NCI-H2107 (cell line): ENCODE measurements at places on chromosomes 4 and X.

- DNase-seq, result no peak
Observed at GRCh38 chrX:96985046-96985445, 101.3 kb downstream of the RPA4 start.

- DNase-seq, result no peak
Observed at GRCh38 chr4:22460266-22460665, 55.6 kb downstream of the ADGRA3 start.

GRCh38 chr4:13601848-13602247 lies 25.7 kb downstream of the BOD1L1 start:
- no peak for DNase-seq

- no peak for DNase-seq
Observed at GRCh38 chr4:107757864-107758476, 37.9 kb upstream of the PAPSS1 start.

GRCh38 chr4:140187316-140187695 lies 33.3 kb upstream of the MAML3 start:
- DNase-seq, result no peak

DNA sequence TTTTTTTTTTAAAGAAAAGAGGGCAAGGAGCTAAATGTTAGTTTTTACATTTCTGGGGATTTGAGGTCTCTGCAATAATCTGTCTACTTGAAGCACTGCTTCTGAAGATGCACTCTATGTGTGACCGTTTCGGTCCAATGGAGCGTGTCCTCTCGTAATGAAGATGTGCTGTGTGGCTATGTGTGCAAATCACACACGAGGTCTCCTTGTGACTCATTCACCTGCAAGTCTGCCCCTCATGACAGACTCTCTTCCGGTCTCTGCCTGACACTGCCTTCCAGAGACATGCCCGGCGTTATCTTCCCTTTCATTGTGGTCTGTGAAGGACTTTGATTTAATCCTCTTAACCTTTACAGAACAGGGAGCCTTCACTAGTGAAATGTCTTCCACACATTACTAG lies 84.3 kb downstream of the TRAM1L1 start:
- no peak for DNase-seq

DNA sequence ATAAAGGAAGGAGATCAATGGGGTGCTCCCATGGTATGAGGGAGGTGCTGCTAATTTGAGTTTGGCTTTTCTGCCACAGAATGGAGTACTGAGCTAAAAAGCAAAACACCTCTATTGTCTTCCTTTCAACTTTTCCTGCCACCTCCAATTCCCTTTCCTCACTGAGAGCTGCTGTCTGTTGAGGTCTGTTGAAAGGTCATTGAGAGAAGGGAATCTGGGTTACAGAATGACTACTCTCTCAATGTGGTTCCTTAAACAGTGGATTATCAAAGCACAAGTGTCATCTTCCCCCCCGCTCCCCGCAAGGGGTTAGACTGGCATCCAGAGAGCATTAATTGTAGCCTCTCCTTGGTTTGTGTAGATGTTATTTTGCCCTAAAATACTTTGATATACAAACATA lies 10.7 kb downstream of the USP9X start:
- no peak for DNase-seq

DNA sequence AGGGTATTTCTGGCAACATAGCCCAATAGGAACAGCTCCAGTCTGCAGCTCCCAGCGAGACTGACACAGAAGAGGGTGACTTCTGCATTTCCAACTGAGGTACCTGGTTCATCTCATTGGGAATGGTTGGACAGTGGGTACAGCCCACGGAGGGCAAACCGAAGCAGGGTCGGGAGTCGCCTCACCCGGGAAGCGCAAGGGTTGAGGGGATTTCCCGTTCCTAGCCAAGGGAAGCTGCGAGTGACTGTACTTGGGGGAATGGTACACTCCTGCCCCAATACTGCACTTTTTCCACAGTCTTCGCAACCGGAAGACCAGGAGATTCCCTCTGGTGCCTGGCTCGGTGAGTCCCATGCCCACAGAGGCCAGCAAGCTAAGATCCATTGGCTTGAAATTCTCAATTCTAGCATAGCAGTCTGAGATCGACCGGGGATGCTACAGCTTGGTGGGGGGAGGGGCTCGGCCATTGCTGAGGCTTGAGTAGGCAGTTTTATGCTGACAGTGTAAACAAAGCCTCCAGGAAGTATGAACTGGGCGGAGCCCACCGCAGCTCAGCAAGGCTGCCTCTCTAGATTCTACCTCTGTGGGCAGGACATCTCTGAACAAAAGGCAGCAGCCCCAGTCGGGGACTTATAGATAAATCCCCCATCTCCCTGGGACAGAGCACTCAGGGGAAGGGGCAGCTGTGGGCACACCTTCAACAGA lies 14.0 kb upstream of the ADAD1 start:
- no peak for DNase-seq

DNA sequence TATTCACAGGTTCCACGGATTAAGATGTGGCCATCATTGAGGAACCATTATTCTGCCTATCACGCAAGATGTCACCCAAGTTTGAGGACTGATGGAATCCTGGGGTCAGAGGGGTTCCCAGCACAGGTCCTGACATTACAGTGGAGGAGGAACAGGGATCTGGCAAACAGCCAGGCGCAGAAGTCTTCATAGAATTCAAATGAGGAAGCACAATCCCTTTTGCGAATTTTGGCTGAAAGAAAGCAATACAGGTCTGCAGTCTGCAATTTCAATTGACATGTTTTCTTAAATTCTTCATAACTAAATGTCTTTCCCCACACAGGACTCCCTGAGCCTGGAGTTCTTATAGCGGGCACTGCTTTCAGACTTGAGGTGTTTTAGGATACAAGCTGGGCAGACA lies 14.5 kb downstream of the DOCK11 start:
- DNase-seq, result no peak

- DNase-seq, result no peak
Observed at GRCh38 chrX:18582910-18583493, 88.9 kb downstream of the RS1 start.

DNA sequence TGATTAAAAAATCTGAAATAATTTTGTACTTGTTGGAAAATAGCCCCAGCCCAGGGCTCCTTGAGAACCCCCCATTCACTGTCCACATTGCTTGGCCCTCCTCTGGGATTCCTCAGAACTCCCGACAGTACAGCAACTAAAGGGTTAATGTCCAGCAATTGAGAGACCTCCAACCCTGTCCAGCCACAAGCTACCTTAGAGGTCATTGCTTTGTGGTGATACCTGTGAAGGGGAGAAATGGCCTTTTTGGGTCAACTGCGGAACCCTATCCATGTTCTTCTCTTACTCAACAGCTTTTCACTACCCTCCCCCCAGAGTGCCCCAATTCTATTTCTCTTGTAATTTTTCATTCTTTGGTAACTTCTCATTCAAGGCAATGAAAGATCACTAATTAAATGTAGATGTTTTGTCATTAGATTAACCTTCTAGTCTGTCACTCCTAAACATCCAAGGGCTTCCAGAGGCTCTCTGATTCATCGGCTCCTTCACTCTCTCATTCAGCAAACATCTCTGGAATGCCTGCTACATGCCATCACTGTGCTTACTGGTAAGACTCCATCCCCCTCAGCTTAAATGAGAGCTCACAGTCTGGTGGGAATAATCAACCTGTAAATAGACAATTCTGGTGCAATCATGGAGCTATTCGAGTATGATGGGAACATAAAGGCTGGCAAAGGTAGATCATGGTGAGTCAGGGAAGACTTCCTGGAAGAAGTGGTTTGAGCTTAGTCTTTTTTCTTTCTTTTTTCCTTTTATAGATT lies 241.4 kb upstream of the PGRMC2 start:
- no peak for DNase-seq

DNA sequence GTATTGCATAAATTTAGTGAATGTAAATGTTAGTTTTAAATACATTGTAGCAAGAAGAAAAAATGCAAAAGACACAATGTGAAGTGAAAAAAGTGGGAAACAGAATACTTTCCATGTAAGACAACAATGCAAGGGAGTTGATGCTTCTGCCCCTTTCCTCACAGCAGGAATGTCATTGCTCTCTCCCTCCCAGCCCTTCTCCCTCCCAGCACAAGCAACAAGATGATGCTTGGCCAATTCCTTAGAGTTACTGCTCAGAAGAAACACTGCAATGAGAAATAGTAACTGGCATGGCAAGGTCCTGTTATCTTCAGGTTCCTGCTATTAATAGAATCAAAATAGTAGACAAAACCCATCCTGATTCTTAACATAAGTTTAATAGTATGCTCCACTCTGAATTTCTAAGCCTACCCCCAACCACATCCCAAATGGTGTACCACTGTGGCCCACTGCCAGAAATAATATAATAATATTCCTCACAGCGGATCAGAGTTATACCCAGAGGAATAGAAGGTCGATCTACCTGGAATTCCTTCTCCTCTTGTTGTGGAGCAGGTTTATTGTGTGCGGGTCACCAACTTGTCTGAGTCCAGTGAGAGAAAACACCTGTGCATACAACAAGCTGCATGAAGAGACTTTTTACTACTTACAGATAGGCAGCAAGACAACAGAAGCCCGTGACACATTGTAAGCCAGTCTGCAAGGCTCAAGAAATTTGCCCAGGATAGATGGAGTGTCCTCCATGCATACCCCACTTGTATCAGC lies 69.8 kb upstream of the SLC7A11 start:
- DNase-seq, result no peak

DNA sequence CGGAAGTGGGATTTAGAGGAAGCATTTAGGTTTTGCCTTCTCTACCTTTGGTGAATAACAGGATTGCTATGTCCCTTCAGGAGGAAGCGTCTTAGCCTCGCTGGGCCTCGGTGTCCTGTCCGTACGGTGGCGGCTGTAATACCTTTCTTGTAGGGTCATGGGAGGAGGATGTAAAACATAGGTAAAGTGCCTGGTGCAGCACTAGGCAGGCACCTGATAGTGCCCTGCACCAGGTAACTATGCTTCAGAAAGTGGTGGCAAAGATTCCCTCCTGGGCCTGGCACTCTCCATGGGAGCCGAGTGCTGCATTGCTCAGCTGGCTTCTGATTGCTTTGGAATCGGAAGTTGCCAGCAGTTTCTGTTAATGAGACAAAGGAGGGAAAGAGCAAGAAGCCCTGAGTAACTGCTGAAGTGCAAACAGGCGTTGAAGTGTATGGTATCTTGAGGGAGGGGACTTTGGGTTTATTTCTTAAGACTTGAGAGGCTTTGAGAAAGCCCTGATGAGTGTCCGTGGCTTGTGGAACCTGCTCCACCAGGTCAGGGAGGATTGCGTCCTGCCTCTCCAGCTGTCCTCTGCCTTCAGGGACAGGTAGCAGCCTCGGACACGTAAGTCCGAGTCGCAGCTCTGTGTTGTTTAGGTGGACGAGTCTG lies 45.8 kb downstream of the TBC1D14 start:
- DNase-seq, result no peak

GRCh38 chr4:99468889-99469288 lies 33.7 kb upstream of the ADH7 start:
- DNase-seq, result no peak

DNA sequence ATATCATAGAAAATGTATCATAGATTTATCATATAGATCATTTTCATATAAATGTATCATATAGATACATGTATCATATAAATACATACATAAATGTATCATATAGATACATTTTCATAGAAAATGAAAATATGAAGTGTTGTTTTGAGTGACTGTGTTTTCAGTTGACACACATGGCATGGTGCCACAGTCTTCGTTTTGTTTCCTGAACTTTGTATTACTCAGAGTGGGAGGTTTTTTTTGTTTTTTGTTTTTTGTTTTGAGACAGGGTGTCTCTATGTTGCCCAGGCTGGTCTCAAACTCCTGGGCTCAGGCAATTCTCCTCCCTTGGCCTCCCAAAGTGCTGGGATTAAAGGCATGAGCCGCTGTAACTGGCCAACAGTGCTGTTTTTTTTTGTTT lies 3.9 kb downstream of the RBM10 start:
- DNase-seq, result no peak

GRCh38 chr4:53489279-53489889 lies 101.9 kb downstream of the LNX1 start:
- no peak for DNase-seq

DNA sequence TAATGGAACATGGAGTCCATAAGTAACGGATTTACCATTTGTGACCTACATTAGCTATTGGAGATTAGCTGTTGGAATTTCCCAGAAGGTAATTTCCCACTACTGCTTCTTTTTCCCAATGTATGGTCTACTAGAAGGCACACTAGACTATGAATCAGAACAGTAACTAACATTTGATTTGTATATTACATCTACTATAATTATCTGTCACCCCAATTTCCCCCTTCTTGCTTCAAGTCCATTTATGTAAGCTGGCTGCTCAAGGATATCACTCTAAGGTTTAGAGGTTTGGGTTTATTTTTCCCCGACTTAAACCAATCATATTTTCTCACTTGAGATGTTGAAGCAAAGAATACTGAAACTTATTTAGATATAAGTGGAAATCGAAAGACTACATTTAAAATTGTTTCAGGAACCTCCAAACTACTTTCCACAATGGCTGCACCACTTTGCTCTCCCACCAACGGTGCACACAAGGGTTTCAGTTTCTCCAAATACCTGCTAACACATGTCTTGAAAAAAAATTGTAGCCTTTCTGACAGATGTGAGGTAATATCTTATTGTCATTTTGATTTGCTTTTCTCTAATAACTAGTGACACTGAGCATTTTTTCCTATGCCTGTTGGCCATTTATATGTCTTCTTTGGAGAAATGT lies 33.3 kb upstream of the H2AZ1 start:
- no peak for DNase-seq

DNA sequence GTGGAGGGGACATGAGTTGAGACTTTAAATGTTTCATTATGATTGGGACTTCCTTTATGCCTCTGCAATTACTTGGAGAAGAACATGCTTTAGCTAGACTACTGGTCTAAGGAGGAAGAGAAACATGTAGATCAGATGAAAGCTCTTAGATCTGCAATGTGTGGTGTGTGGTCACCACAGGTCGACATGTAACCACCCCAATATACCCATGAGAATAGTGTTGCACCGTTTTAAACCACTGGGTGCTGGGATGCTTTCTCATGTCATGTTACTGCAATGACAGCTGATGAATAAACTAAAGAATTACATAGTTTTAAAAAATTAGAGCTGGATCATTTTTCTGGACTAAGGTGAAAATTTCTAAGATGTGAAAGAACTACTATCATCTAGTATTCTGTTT lies 1039.7 kb downstream of the RAPGEF2 start:
- DNase-seq, result no peak

- DNase-seq, result no peak
Observed at GRCh38 chr4:33149658-33150524, 2429.7 kb downstream of the PCDH7 start.

GRCh38 chr4:166902941-166903340 lies 331.4 kb downstream of the SPOCK3 start:
- no peak for DNase-seq

GRCh38 chr4:81505004-81505598 lies 33.4 kb upstream of the RASGEF1B start:
- no peak for DNase-seq

DNA sequence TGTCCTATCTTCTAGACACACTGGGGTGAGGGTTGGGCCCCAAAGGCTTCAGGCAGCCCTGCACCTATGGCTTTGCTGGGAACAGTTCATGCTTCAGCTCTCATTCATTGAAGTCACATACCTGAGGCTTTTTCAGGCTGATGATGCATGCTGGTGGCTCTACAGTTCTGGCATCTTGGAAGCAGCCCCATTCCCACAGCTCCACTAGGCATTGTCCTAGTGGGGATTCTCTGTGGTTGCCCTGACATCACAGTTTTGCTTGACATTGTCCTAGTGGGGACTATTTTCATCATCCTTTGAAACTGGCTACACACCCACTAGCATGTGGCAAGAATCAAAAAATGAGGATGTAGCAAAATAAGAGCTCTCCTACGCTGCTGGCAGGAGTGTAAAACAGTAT lies 37.7 kb upstream of the C4orf17 start:
- DNase-seq, result no peak
